Cardiac septum (tissue), 1 donor: ENCODE measurements at places on chromosomes 3 and 15. TPM values are rescaled to one million over a fixed set of nuclear protein-coding genes. Genes with fewer than 3 reads are reported as not detected.

- no peak for DNase-seq
Measured at GRCh38 chr15:80107774-80108173, 45.0 kb upstream of the FAH start.

- no peak for DNase-seq
Measured at GRCh38 chr3:50913260-50913659, 238.5 kb downstream of the DOCK3 start.

- DNase-seq: no peak
Measured at GRCh38 chr3:87390353-87390752, 114.0 kb upstream of the POU1F1 start.

GRCh38 chr15:94032571-94032970, 198.8 kb upstream of the MCTP2 start:
- no peak for DNase-seq

- no peak for DNase-seq
Measured at GRCh38 chr15:39021341-39021740, 456.7 kb upstream of the RASGRP1 start.

- DNase-seq: no peak
Measured at GRCh38 chr3:64885055-64885454, 197.3 kb upstream of the ADAMTS9 start.

GRCh38 chr15:85491691-85492090, 111.3 kb downstream of the AKAP13 start:
- DNase-seq: no peak

DNA sequence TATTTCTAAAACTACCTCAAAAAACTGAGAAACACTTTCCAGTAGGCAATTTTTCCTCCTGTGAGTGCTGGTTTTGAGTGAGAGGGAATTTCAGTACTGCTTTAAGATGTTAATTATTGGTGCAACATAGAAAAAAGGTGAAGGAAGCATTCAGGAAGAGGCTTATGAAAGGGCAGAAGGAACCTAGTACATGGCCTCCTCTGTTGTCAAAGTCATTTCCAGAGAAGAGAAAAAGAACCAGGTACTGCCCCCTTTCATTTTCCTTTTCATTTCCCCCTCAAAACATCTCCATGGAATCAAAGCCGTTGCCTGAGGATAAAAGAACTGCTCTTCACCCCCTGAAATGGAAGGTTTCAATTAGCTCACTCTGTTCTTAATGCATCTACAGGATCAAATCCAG, 19.8 kb downstream of the RARRES1 start:
- DNase-seq: no peak

GRCh38 chr3:168024537-168024941, 71.2 kb downstream of the GOLIM4 start:
- no peak for DNase-seq

DNA sequence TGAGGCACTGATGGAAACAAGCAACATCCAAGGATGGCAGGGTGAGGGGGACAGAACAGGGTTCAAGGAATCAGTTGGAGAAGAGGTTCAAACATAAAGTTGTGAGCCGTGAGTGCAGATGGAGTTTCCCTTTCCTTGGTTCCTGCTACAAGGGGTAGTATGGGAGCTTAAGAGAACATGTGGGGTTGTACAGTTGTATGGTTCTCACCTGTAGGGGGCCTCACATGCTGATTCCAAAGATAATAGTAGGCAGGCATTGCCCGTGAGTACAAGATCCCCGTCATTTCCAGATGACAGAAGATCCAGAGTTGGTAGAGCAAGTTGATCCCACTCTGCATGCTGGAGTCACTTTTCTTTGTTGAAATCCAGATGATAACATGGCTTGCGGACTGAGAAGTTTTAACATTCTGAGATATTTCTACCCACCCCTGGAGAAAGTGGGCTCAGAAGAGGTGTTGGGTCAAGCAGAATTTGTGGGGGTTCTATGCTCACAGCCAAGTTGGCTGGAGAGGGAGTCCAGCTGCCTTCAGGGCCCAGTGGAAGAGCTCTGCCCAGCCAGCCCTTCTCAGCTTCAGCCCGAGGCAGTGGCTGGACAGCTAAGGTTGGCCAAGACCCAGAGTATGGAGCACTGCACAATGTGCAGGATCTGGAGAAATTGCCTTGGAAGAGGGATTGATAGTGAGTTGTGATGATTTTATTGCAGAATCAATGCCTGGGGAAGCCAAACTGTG, 141.8 kb downstream of the THSD4 start:
- no peak for DNase-seq

- DNase-seq: no peak
Measured at GRCh38 chr3:150270883-150271590, 137.1 kb upstream of the TSC22D2 start.

- no peak for DNase-seq
Measured at GRCh38 chr3:23474580-23475357, 271.6 kb downstream of the UBE2E2 start.

DNA sequence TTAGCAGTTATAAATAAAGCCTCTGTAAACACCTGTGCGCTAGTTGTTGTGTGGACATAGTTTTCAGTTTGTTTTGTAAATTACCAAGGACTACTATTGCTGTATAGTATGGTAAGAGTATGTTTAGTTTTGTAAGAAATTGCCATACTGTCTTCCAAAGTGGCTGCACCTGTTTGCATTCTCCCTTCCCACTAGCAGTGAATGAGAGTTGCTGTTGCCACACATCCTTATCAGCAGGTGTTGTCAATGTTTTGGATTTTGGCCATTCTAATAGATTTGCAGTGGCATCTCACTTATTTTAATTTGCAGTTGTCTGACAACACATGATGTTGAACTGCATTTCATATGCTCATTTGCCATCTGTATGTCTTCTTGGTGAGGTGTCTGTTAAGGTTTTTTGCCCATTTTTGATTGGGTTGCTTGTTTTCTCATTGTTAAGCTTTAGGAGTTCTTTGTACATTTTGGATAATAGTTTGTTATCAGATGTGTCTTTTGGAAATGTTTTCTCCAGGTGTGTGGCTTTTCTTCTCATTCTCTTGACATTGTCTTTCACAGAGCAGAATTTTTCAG, 14.9 kb downstream of the TCAIM start:
- no peak for DNase-seq

Gene TIMP4
- 4.3 TPM for total RNA-seq

Gene HHLA2
- not detected for total RNA-seq

Gene ITIH1
- total RNA-seq: 0.35 TPM

Gene ANKRD34C
- total RNA-seq: 0.78 TPM
